ENCODE measurements at places on chromosomes 7 and 10. TPM values are rescaled to one million over a fixed set of nuclear protein-coding genes. Genes with fewer than 3 reads are reported as not detected.

DNA sequence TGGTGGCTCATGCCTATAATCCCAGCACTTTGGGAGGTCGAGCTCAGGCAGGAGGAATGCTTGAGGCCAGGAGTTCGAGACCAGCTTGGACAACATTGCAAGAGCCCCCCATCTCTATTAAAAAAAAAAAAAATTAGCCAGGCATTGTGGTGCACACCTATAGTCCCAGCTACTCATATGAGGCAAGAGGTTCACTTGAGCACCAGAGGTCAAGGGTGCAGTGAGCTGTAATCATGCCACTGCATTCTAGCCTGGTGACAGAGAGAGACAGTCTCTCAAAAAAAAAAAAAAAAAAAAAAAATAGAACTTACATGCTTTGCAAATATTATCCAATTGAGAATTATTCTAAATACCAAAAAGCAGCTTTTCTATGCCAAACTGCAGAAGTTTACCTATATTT, 11.0 kb downstream of the KIN start:
- H3K4me3 ChIP-seq, result no peak overlapping the region
- H3K27ac ChIP-seq, result no peak overlapping the region
- peaks cover 29% of the 10 kb centered on the region for H3K36me3 ChIP-seq
- H3K4me1 ChIP-seq, result no peaks in the 10 kb centered on the region

DNA sequence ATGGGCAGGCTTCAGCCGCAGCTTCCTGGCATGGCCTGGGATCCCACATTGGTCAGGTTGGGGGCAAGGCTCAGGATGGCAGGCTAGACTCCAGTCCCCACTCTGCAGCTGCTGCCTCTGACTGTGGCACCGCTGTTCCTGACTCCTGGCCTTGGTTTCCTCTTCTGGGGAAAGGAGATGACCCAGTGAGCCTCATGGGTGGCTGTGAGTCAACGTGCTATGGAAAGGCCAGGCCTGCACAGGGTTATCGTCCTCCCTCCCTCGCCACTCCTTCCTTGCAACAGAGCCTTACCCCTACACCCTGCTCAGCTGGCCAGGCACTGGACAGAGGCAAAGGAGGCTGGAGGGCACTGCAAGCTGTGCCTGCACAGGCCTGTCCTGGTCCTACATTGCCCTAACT, 36.1 kb upstream of the CHST15 start:
- peaks cover 14% of the 10 kb centered on the region for H3K4me1 ChIP-seq
- H3K36me3 ChIP-seq, result no peaks in the 10 kb centered on the region
- no peak overlapping the region for H3K4me3 ChIP-seq
- DNase-seq, result no peak
- no peaks in the 10 kb centered on the region for H3K27me3 ChIP-seq

DNA sequence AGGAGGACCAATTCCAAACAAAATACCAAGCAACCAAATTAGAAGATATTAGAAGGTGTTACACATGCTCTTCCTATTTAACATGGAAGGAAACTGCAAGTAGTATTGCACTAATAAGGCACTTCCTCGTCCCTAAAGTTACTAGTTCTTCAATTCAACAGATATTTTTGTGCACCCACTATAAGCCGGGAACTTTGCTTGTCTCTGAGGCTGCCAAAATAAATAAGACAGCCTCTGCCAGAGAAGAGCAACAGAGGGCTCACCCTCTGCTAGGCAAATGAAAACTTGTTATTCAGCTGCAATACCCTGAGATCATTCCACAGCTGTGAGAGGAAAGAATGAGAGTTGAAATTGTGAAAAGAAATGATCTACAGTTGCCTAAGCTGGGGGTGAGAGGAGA, 37.4 kb upstream of the GSAP start:
- no peaks in the 10 kb centered on the region for H3K36me3 ChIP-seq
- H3K4me1 ChIP-seq, result no peaks in the 10 kb centered on the region
- H3K27me3 ChIP-seq, result no peaks in the 10 kb centered on the region
- no peak overlapping the region for H3K27ac ChIP-seq
- H3K4me3 ChIP-seq, result no peak overlapping the region

- H3K27me3 ChIP-seq, result no peaks in the 10 kb centered on the region
- no peak overlapping the region for H3K27ac ChIP-seq
- no peaks in the 10 kb centered on the region for H3K36me3 ChIP-seq
- no peak overlapping the region for H3K4me3 ChIP-seq
These were observed 187.8 kb downstream of the GNAT3 start for GRCh38 chr7:80324032-80324431.

Gene GLI3
- total RNA-seq, result 58.0 TPM
